ENCODE measurements at places on chromosomes 16 and 17.

GRCh38 chr16:18841833-18842525, 40.6 kb upstream of the ARL6IP1 start:
- DNase-seq: no peak

DNA sequence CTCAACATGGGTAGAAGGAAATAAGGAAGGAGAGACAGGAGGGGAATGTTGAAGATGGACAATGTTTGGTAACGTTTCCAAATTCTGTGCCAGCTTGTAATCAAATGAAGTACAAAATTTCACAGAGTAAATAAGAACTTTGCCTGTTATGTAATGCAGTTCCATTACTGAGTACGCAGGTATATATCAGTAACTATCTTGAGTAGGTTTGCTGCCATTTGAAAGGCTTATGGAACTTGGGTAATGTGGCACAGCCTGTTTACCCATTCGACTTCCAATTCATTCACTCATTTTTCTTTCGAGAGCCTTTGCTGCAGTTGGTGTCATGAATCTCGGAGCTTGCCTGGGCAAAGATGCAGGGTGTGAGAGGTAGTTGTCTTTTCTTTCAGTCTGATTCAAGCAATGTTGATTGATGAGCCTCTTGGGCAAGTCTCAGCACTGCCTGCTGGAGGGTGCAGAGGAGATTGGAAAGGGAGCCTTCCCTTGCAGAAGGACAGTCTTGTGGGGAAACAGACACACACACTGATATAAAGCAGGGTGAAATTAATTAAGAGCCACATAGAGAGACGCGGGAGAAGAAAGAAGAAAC, 53.4 kb downstream of the ZNF18 start:
- DNase-seq: no peak

DNA sequence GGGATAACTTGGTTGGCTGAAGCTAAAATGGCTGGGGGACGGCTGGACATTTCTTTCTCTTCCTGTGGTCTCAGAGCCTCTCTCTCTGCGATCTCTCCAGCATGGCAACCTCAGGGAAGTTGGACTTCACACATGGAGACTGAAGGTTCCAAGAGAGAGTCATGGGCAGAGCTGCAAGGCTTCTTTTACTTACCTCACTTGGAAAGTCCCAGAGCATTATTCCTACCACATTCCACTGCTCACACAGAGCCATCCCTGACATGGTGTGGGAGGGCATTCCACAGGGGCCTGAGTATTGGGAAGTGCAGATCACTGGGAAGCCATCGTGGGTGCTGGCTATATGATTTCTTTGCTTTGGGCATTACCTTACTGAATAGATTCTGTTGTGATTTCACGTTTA, 9.8 kb upstream of the SLC6A2 start:
- DNase-seq: no peak

- peak; percentile 69 for DNase-seq
These were observed 58.8 kb upstream of the GSE1 start for GRCh38 chr16:85554114-85554888.

GRCh38 chr17:73311428-73311780, 397 bp downstream of the CDC42EP4 start:
- DNase-seq: no peak

GRCh38 chr17:55215711-55216110, 49.0 kb upstream of the HLF start:
- no peak for DNase-seq
